Left ventricle myocardium superior (tissue), 1 donor: ENCODE measurements at places on chromosomes 16 and 17. TPM values are rescaled to one million over a fixed set of nuclear protein-coding genes. Genes with fewer than 3 reads are reported as not detected.

The NATD1 gene
- 22.1 TPM for total RNA-seq

The ADAD2 gene
- not detected for total RNA-seq

The EPN3 gene
- total RNA-seq = 33.4 TPM

The P4HB gene
- total RNA-seq = 362 TPM

The TSPOAP1 gene
- 18.8 TPM for total RNA-seq

The AOC3 gene
- 6.1 TPM for total RNA-seq

The CHD9NB gene
- 0.97 TPM for total RNA-seq
